Type B pancreatic cell (in vitro differentiated cells): ENCODE measurements at places on chromosomes 7 and 10. TPM values are rescaled to one million over a fixed set of nuclear protein-coding genes. Genes with fewer than 3 reads are reported as not detected.

GRCh38 chr7:94679358-94679757 lies 23.4 kb upstream of the SGCE start:
- no peak overlapping the region for H3K27ac ChIP-seq
- DNase-seq: no peak
- H3K36me3 ChIP-seq: no peaks in the 10 kb centered on the region
- H3K27me3 ChIP-seq: no peaks in the 10 kb centered on the region
- H3K4me3 ChIP-seq: no peak overlapping the region

The PNLIPRP1 gene
- total RNA-seq: not detected in 2 replicates

DNA sequence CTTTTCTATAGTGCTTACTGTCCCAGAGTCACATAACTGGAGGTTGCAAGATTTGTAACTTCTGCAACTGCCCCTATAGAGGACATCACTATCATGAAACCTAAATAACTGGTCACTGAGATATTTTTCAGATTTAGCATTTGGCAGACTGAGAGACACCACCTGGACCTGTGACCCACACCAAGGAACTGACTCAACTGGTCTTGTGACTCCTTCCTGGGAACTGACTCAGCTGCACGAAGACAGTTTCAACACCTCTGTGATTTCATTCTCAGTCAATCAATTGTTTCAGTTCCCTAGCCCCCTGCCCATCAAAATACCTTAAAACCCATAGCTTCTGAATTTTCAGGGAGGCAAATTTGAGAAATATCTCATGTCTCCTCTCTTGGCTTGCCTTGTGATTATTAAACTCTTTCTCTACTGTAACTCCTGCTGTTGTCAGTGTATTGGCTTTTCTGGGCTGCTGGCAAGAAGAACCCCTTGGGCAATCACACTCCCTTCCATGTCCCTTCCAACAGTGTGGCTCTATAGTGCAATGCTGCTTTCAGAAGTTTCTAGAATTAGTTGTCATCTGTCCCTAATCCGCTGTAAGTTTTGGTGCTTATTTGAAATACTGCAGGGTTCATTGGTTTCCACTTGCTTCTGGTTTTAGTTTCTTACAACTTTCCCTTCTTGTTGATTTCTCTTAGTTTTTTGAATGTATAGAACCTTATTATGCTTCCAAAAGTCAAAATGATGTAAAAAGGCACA lies 127.8 kb upstream of the ADCY1 start:
- H3K4me1 ChIP-seq: no peaks in the 10 kb centered on the region
- DNase-seq: no peak
- peaks cover 7% of the 10 kb centered on the region for H3K27me3 ChIP-seq

DNA sequence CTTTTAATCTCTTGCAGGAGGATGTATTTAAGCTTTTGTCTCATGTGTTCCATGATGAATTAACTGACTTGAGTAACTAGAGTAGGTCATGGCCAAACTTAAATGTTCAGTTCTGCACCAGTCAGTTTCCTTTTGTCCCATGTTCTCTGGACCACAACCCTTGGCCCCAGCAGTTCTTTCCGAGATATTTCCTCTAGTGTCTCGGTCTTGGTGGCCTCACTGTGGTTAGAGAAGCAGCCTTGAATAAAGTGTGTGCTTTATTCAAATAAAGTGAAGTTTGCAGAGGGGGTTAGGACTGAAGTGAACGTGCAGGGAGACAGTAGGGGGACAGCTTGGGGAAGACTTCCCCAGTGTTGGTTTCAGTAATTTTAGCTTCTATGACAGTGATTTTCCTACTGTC lies 9.3 kb downstream of the ZNF212 start:
- DNase-seq: no peak
- H3K27me3 ChIP-seq: no peaks in the 10 kb centered on the region
- peaks cover 22% of the 10 kb centered on the region for H3K36me3 ChIP-seq
- no peak overlapping the region for H3K4me3 ChIP-seq
- H3K27ac ChIP-seq: no peak overlapping the region

DNA sequence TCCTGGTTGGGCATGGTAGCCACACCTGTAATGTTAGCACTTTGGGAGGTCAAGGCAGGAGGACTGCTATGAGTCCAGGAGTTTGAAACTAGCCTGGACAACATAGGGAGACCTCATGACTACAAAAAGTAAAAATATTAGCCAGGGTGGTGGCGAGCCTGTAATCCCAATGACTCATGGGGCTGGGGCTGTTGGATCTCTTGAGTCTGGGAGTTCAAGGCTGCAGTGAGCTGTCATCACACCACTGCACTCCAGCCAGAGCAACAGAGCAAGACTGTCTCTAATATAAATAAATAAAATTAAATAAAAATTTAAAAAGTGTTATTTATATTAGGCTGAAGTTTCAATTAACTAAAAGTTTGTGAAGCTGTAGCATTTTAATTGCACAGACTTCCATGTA lies 207.3 kb downstream of the NXPH1 start:
- no peak overlapping the region for H3K4me3 ChIP-seq
- no peaks in the 10 kb centered on the region for H3K4me1 ChIP-seq
- no peaks in the 10 kb centered on the region for H3K27me3 ChIP-seq
- DNase-seq: no peak
- no peak overlapping the region for H3K27ac ChIP-seq

The OR6B1 gene
- not detected in 2 replicates for total RNA-seq

DNA sequence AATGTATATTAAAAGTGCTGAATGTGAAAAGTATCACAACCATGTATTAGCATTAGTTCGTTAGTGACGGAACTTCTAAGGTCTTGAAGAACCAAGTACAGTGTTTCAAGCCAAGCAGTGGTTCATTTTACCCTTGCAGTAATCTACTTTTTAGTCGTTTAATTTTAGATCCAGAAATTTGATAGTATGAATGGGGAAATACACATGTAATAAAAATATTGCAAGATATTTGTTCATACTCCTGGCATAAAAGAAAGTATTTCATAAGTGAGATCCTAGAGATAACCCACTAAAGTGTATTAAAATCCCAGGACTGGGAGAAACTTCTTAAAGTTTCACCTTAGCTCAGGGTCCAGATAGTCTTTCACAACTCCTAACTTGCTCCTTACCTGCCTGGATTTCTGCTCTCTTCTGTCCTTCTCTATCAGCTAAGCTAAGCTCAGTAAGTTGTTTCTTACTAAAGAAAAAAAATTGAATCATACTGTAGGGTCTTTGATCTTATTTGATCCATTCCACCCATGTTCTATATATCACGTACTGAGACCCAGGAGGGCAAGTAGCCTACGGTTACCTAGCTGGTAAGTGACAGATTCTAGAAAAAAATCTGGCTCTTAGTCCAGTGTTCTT lies 1.5 kb downstream of the BCAP29 start:
- peaks cover 14% of the 10 kb centered on the region for H3K4me1 ChIP-seq
- H3K36me3 ChIP-seq: peaks cover 8% of the 10 kb centered on the region
- peak overlapping the region; percentile 89 for H3K4me3 ChIP-seq
- H3K27me3 ChIP-seq: no peaks in the 10 kb centered on the region
- H3K27ac ChIP-seq: peak overlapping the region; percentile 11

The HOXA10 gene
- total RNA-seq: 0.29 and 4.9 TPM in 2 replicates

The OR2A5 gene
- total RNA-seq: not detected in 2 replicates

DNA sequence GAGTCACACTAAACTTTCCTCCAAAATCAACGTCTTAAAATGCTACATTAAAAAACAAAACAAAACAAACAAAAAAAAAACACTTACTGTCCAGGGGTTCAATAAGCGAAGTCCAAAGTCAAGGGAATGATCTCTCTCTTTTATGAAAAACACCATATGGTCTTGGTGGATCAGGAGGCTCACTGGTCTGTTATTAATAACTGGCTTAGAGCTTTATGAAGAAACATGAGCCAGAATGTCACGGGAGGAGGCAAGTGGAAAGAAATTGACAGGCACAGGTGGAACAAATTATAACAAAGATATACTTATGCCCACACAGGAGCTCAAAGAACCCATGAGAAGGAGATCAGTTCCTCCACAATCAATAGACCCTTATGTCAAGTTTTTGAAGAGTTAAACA lies at the start of gene MRLN:
Gene MRLN, minus strand, starts transcription at position 189 of the 400 bp plus-strand sequence.
- no peaks in the 10 kb centered on the region for H3K36me3 ChIP-seq
- H3K4me3 ChIP-seq: peak within 1 kb of the TSS; percentile 2
- peaks cover 10% of the 10 kb centered on the region for H3K4me1 ChIP-seq
- H3K27me3 ChIP-seq: no peaks in the 10 kb centered on the region
- DNase-seq: no peak
- H3K27ac ChIP-seq: peak within 1 kb of the TSS; percentile 1

DNA sequence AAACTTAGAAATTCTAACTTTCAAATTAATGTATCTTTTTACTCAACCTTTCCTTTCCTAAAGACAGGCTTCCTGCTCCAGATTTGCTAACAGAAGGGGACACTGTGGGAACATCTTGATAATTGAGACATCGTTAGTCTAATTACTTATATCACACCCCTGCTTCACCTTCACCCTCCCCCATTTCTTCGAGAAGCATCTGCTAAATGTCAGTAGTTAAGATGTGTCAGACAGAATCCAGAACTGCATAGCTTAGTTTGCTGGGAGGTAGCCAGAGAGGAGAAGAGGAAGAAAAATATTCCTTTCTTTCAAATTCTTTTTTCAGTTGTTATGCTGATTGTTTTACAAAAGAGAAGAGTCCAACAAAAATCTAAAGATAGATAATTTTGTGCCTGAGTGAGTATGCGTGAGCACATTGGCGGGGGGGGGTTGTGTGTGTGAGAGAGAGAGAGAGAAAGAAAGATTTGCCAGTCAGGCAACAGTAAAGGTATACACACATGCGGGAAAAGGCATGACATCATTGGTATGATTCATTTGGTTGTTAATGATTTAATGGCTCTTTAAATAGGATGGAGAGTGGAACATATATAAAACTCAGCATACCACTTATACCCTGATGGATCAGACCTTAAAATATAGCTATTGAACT lies 192.4 kb downstream of the PTN start:
- H3K27ac ChIP-seq: no peak overlapping the region
- no peaks in the 10 kb centered on the region for H3K27me3 ChIP-seq
- no peak for DNase-seq
- H3K4me3 ChIP-seq: no peak overlapping the region

The DYDC2 gene
- 1.1 TPM in 1 of 2 replicates, not detected in the other for total RNA-seq

The DENND11 gene
- 17.3 and 19.8 TPM in 2 replicates for total RNA-seq

DNA sequence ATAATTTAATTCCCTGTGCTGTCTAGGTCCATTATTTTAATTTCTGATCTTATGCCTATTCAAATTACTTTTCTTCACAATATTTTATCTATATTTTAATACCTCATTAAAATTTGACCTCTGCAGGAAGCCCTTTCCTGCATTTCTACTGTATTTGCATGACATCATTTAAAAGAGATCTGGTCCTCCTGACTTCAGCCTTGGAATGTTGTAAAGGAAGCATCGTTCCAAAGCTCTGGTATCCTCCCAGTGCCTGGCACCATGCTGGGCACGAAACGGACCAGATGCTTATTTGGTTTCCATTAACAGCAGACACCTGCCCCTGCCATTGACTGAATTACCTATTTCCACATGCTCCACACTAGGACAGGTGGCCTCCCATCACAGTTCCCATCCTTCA lies 247.5 kb downstream of the KLF6 start:
- H3K27me3 ChIP-seq: no peaks in the 10 kb centered on the region
- H3K4me3 ChIP-seq: no peak overlapping the region
- H3K27ac ChIP-seq: no peak overlapping the region
- no peaks in the 10 kb centered on the region for H3K36me3 ChIP-seq

- no peaks in the 10 kb centered on the region for H3K36me3 ChIP-seq
- peaks cover 2% of the 10 kb centered on the region for H3K27me3 ChIP-seq
- H3K27ac ChIP-seq: no peak overlapping the region
- DNase-seq: no peak
- H3K4me1 ChIP-seq: peaks cover 3% of the 10 kb centered on the region
Observed at GRCh38 chr10:110447886-110448285, 49.8 kb upstream of the DUSP5 start.

- no peak overlapping the region for H3K4me3 ChIP-seq
Observed at GRCh38 chr7:80089366-80089765, 45.3 kb upstream of the GNAI1 start.

DNA sequence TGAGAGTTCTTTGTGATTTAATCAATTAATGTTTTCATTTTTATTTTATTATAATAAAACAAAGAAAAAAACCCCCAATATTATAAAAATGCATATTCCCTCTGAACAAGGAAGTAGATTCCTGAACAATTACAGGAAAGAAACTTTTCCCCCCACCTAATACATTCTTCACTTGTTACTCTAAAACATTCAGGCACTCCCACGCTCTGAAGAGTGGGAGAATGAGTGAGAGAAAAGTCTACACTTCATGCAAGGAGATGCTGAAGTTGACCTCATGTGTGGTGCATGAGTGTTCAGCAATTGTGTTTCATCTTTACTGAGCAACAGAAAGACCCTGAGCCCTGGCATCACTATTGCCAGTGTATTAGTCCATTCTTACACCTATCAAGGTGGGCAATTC lies 244.2 kb upstream of the IGFBP3 start:
- DNase-seq: no peak
- H3K4me1 ChIP-seq: no peaks in the 10 kb centered on the region
- no peaks in the 10 kb centered on the region for H3K36me3 ChIP-seq

GRCh38 chr7:80134536-80135308 lies at the start of gene GNAI1:
GNAI1 (plus strand) TSS chr7:80134831; CDS start chr7:80135161, 330 bp downstream.
- peaks cover 10% of the 10 kb centered on the region for H3K27me3 ChIP-seq
- H3K36me3 ChIP-seq: no peaks in the 10 kb centered on the region
- peak; percentile 88 for DNase-seq
- H3K27ac ChIP-seq: peak within 1 kb of the TSS; percentile 87

The CPA2 gene
- total RNA-seq: 16.3 and 19.8 TPM in 2 replicates

DNA sequence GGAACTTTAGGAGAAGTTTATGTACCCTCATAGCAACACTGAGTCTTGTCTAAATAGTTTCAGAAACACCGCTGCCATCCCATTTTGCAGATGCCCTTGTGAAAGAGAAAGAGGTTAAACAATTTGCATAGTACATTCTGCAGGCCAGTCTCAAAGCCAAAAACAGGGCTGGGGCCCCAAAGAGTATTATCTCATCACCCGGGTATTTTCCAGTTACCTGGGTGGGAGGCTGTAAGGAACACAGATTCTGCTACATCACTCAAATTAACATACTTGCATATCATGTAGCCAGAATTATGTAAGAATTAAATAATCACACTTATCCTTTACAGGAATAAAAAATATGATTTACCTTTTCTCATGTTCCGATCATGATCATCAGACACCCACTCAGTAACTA lies 3.1 kb upstream of the FAM171A1 start:
- peaks cover 22% of the 10 kb centered on the region for H3K4me1 ChIP-seq
- H3K27ac ChIP-seq: peak overlapping the region; percentile 17
- peaks cover 3% of the 10 kb centered on the region for H3K27me3 ChIP-seq
- peak overlapping the region; percentile 6 for H3K4me3 ChIP-seq
- no peak for DNase-seq
- H3K36me3 ChIP-seq: no peaks in the 10 kb centered on the region

The PAX2 gene
- 0.19 and 4.4 TPM in 2 replicates for total RNA-seq

DNA sequence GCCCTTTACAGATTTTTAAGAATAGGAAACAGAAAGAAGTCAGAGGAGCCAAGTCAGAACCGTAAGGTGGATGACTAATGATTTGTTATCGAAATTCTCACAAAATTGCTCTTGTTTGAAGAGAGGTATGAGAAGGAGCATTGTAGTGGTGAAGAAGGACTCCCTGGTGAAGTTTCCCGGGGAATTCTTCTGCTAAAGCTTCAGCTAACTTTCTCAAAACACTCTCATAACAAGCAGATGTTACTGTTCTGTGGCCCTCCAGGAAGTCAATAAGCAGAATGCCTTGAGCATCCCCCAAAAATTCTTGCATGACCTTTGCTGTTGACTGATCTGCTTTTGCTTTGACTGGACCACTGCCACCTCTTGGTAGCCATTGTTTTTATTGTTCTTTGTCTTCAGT lies 152.9 kb downstream of the HGF start:
- no peak overlapping the region for H3K27ac ChIP-seq
- DNase-seq: no peak
- no peaks in the 10 kb centered on the region for H3K27me3 ChIP-seq
- no peak overlapping the region for H3K4me3 ChIP-seq
- H3K4me1 ChIP-seq: no peaks in the 10 kb centered on the region
- H3K36me3 ChIP-seq: no peaks in the 10 kb centered on the region
